H1 (cell line): ENCODE measurements at places on chromosomes 11 and 22.
A peak's percentile ranks its signal among the peaks of the same experiment; 100 is the strongest.

GRCh38 chr11:78514922-78515502, 59.7 kb downstream of the NARS2 start:
- H3K4me3 ChIP-seq, result no peak overlapping the region
- no peaks in the 10 kb centered on the region for H3K36me3 ChIP-seq
- H3K27me3 ChIP-seq, result no peaks in the 10 kb centered on the region
- H3K4me1 ChIP-seq, result no peaks in the 10 kb centered on the region; the same call in 1 of the 2 replicates

DNA sequence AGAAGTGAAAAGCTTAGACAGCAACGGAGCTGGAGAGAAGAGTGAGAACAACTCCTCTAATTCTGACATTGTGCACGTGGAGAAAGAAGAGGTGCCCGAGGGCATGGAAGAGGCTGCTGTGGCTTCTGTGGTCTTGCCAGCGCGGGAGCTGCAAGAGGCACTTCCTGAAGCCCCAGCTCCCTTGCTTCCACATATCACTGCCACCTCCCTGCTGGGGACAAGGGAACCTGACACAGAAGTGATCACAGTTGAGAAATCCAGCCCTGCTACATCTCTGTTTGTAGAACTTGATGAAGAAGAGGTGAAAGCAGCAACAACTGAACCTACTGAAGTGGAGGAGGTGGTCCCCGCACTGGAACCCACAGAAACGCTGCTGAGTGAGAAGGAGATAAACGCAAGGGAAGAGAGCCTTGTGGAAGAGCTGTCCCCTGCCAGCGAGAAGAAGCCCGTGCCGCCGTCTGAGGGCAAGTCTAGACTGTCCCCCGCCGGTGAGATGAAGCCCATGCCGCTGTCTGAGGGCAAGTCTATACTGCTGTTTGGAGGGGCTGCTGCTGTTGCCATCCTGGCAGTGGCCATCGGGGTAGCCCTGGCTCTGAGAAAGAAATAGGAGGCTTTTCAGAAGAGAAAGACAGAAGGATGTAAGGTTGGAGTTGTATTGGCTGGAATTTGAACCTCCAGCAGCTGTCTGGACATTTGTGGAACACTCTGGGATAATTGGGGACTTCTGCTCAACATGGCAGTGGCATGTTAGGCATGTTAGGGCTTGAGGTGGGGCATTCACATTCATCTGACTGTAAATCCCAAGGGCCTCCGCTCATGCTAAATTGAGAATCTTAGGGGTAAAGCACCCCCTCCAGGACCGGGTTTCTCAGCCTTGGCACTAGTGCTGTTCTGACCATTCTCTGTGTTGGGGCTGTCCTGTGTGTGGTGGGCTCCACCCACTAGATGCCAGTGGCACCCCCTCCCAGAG, 47.1 kb downstream of the BID start:
- no peak for DNase-seq
- no peaks in the 10 kb centered on the region for H3K4me1 ChIP-seq
- H3K27ac ChIP-seq, result no peak overlapping the region
- no peak overlapping the region for H3K4me3 ChIP-seq
- H3K27me3 ChIP-seq, result no peaks in the 10 kb centered on the region

DNA sequence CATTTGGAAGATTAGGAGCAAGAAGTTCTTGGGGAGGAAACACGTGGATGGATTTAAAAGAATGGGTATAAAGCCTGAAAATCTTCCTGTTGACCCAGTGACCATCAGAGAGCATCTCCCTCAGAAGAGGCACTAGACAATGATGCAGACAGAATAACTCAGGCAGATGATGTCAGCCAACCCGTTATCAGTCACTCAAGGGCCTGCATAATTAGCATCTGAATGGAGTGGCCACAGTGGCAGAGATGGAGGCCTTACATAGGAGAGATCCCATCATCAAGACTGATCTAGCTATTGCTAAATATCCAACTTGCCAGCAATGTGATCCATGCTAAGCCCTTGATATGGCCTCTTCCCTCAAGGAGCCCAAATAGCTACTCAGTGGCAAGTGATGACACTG, 70.7 kb upstream of the CD82 start:
- DNase-seq, result no peak
- no peaks in the 10 kb centered on the region for H3K4me1 ChIP-seq
- no peak overlapping the region for H3K4me3 ChIP-seq
- H3K27me3 ChIP-seq, result no peaks in the 10 kb centered on the region
- no peak overlapping the region for H3K27ac ChIP-seq

GRCh38 chr11:115887727-115888126, 383.5 kb upstream of the CADM1 start:
- no peak overlapping the region for H3K27ac ChIP-seq
- no peaks in the 10 kb centered on the region for H3K36me3 ChIP-seq
- no peak overlapping the region for H3K4me3 ChIP-seq
- peaks cover 3% of the 10 kb centered on the region; the same call in 1 of the 2 replicates for H3K4me1 ChIP-seq

GRCh38 chr11:73752216-73752867, 8.5 kb downstream of the RAB6A start:
- no peak overlapping the region for H3K27ac ChIP-seq
- H3K36me3 ChIP-seq, result no peaks in the 10 kb centered on the region
- DNase-seq, result no peak
- no peak overlapping the region for H3K4me3 ChIP-seq
- no peaks in the 10 kb centered on the region; the same call in 1 of the 2 replicates for H3K4me1 ChIP-seq

GRCh38 chr11:84407091-84407490, 1120.9 kb upstream of the CCDC90B start:
- DNase-seq, result no peak
- H3K4me1 ChIP-seq, result peaks cover 8% of the 10 kb centered on the region; the same call in 1 of the 2 replicates
- H3K27ac ChIP-seq, result no peak overlapping the region
- H3K36me3 ChIP-seq, result no peaks in the 10 kb centered on the region

DNA sequence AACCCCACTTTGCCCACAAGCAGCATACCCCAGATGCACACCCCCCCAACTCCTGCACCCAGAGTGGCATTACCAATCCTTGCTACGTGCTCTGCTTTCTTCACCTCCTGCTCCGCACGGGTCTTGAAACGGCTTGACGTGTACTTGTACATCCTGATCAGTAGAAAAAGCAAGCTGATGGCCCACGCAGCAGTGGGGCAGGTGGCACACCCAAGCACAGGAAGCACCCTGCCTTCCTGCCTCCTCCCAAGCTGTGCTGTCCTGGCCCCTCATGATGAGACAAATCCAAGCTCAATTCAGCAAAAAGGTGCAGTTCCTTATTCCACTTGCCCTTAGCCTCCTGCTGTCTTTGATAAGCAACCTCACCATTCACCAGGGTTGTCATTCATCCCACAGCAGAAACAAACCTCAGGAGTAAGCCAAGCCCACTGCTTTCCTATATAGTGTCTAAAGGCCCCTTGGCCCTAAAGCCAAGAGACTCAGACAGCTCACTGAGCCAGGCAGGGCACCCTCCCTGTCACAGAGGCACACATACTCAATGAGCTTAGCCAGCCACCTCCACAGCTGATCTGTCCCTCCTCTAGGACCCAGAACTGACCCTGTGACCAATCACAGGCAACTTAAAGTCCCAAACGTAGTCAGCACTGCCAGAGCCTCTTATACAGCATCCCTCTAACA, 27.8 kb downstream of the MORC2 start:
- H3K4me3 ChIP-seq, result no peak overlapping the region
- no peak for DNase-seq
- no peaks in the 10 kb centered on the region for H3K27me3 ChIP-seq
- H3K27ac ChIP-seq, result no peak overlapping the region

DNA sequence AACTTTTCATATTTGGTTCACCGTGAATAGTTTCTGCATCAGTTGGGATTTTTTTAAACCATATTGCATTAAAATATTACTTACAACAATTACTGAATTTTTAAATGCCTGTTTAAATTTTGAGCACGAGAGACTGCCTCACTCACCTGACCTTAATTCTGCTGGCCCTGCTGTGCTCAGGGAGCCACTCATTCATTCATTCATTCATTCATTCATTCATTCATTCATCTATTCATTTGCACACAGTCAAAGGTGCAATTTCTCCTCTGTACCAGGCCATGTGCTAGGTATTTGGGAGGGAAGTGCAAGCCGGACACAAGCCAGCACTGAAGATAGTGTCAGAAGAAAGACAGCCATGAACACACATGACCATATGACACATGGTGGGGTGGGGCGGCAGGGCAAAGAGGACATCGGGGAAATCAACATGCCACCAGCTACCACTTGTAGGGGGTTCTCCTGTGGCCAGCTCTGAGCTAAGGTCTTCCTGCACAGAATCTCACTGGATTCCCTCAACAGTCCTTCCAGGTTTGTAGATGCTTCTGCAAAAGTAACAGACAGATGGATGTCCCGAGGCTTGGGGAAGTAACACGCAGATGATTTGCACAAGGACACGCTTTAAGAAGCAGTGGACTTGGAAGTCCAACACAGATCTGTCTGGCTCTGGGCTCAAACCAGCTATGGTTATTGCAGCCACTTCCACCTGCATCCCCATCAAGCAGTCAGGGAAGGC, 568 bp upstream of the CSF2RB start:
- H3K27ac ChIP-seq, result no peak overlapping the region
- peaks cover 4% of the 10 kb centered on the region for H3K4me1 ChIP-seq
- H3K27me3 ChIP-seq, result peaks cover 10% of the 10 kb centered on the region
- H3K4me3 ChIP-seq, result peak overlapping the region; percentile 32

GRCh38 chr11:114063149-114063828, 3.8 kb downstream of the ZBTB16 start:
- H3K4me3 ChIP-seq, result no peak overlapping the region
- no peak for DNase-seq
- H3K27me3 ChIP-seq, result peaks cover 67% of the 10 kb centered on the region
- H3K36me3 ChIP-seq, result no peaks in the 10 kb centered on the region; the same call in 1 of the 2 replicates
- H3K27ac ChIP-seq, result no peak overlapping the region

DNA sequence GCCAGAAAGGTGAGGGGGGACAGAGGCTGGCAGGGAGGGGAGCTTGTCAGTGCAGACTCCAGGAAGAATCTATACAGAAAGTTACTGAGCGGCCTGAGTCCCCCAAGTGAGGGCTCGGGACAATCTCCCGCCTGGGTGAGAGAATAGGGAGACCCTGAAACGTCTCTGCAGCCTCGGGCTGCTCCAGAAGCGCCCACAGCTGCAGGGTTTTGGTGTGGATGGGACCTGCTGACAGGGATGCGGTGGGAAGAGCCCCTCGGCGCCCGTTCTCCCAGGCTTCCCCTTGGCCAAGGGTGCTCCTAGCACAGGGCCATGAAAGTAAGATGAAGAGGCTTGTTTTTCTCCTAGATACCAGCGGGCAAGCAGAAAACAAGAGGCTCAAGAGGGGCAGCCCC, 743 bp upstream of the RCE1 start:
- peak overlapping the region; percentile 65; the same call in 1 of the 2 replicates for H3K27ac ChIP-seq
- H3K4me3 ChIP-seq, result peak overlapping the region; percentile 90
- no peaks in the 10 kb centered on the region for H3K4me1 ChIP-seq
- no peak for DNase-seq

DNA sequence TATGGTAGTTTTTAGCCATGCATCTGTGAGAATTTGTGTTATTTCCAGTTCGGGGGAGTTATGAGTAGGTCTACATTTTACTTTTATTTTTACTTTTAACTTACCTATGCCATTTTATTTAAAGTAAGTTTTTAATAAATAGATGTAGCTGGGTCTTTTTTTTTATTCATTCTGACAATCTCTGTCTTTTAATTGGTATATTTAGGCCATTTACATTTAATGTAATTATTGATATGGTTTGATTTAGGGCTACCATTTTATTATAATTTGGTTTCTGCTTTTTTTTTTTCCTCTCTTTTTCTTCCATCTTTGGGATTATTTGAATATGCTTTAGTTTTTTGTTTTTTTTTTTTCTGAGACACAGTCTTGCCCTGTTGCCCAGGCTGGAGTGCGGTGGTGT, 1.9 kb downstream of the SWAP70 start:
- no peak overlapping the region for H3K27ac ChIP-seq
- H3K27me3 ChIP-seq, result no peaks in the 10 kb centered on the region
- no peak for DNase-seq
- H3K4me1 ChIP-seq, result no peaks in the 10 kb centered on the region; the same call in none of the 2 replicates
- no peaks in the 10 kb centered on the region; the same call in 1 of the 2 replicates for H3K36me3 ChIP-seq

GRCh38 chr22:25853078-25853477, 111.1 kb downstream of the MYO18B start:
- H3K27me3 ChIP-seq, result no peaks in the 10 kb centered on the region
- no peak for DNase-seq
- no peaks in the 10 kb centered on the region for H3K4me1 ChIP-seq
- no peaks in the 10 kb centered on the region for H3K36me3 ChIP-seq

- no peak overlapping the region for H3K27ac ChIP-seq
- H3K27me3 ChIP-seq, result no peaks in the 10 kb centered on the region
- no peaks in the 10 kb centered on the region for H3K36me3 ChIP-seq
- H3K4me3 ChIP-seq, result no peak overlapping the region
- peaks cover 3% of the 10 kb centered on the region; the same call in 1 of the 2 replicates for H3K4me1 ChIP-seq
- no peak for DNase-seq
These were observed 36.5 kb downstream of the MS4A2 start for GRCh38 chr11:60124802-60125432.

GRCh38 chr22:39597236-39597869, 26.8 kb downstream of the CACNA1I start:
- H3K4me3 ChIP-seq, result no peak overlapping the region
- peaks cover 8% of the 10 kb centered on the region for H3K4me1 ChIP-seq
- no peak overlapping the region for H3K27ac ChIP-seq
- no peak for DNase-seq
- H3K27me3 ChIP-seq, result peaks cover 15% of the 10 kb centered on the region
- H3K36me3 ChIP-seq, result no peaks in the 10 kb centered on the region

GRCh38 chr11:65375012-65375411, 7.4 kb downstream of the SLC25A45 start:
- DNase-seq, result no peak
- no peaks in the 10 kb centered on the region for H3K4me1 ChIP-seq
- no peaks in the 10 kb centered on the region for H3K27me3 ChIP-seq
- H3K4me3 ChIP-seq, result no peak overlapping the region
- H3K36me3 ChIP-seq, result no peaks in the 10 kb centered on the region
- no peak overlapping the region for H3K27ac ChIP-seq

DNA sequence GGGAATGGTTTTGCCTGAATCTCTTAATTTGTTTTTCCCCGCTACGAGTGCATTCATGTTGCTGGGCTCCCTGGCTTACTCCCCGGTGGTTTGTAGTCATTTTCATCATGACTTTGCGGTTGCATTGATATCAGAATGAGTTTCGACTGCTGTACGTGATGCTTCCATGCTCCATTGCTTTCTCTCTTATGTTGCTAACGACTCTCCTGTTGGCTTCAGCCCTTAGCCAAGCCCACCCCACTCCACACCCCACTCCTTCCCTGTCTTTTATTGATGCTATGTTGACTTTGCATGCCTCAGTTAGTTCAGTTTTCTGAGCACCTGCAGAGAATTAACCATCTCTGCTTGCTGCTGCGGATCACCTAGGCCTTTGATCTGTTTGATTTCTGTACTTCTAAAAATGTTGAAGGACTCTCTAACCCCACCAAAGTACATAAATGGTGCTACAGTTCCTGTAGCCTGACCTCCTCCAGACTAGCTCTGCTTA, 65.3 kb downstream of the ARFGAP2 start:
- H3K4me1 ChIP-seq, result no peaks in the 10 kb centered on the region
- no peaks in the 10 kb centered on the region for H3K36me3 ChIP-seq
- H3K4me3 ChIP-seq, result no peak overlapping the region

- no peaks in the 10 kb centered on the region; the same call in 1 of the 2 replicates for H3K4me1 ChIP-seq
- no peak for DNase-seq
- no peak overlapping the region for H3K27ac ChIP-seq
- H3K27me3 ChIP-seq, result no peaks in the 10 kb centered on the region
- no peaks in the 10 kb centered on the region for H3K36me3 ChIP-seq
These were observed 228.0 kb downstream of the CADM1 start for GRCh38 chr11:115276191-115276590.
